ENCODE measurements at places on chromosomes 5 and 9. TPM values are rescaled to one million over a fixed set of nuclear protein-coding genes. Genes with fewer than 3 reads are reported as not detected.

DNA sequence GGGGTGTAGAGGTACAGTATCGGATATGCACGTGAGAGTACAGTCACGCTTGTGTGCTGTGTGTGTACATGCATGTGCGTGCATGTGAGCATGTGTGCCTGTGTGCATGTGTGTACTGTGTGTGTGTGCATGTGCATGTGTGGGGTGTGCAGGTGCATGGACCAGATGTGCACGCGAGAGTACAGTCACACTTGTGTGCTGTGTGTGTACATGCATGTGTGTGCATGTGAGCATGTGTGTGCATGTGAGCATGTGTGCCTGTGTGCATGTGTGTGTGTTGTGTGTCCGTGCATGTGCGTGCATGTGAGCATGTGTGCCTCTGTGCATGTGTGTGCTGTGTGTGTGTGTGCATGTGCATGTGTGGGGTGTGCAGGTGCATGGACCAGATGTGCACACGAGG lies 10.3 kb downstream of the SLC6A19 start:
- DNase-seq, result no peak

The COL5A1 gene
- total RNA-seq, result 148 TPM

The TMOD1 gene
- total RNA-seq, result not detected

DNA sequence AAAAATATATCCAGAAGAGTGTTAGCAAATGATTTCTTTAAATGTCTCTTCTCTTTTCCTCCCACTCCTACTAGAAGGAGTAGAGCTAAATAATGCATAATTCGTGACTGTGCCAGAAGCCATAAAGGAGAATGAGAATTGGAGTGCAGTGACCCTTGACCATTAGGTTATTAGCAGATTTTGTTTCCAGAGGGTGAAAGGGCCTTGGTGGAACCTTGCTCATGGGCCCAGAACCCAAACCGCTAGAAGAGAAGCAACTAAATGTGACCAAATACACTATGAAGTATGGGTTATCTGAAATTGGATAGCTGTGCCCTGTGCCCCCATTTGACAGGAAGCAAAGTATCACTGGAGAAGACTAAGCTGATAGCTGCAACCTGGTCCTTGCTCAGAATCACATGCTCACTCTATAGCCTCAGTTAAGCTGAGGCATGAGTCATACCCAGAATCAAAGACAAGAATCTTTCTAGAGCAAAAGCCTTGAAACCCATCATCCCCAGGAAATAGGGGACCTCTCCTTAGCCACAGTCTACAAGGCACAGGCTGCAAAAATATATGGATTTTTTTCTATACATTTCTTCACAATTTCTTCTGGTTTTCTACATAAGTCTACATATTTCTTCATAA lies 36.3 kb downstream of the CAPSL start:
- no peak for DNase-seq

GRCh38 chr5:42840269-42840668 lies 28.6 kb upstream of the SELENOP start:
- DNase-seq, result no peak

GRCh38 chr5:5364932-5365331 lies 57.5 kb upstream of the ICE1 start:
- no peak for DNase-seq
